ENCODE measurements at places on chromosomes 11 and 22. TPM values are rescaled to one million over a fixed set of nuclear protein-coding genes. Genes with fewer than 3 reads are reported as not detected.

Gene CECR2
- total RNA-seq = 0.44 TPM

Gene IL10RA
- 35.1 TPM for total RNA-seq

Gene ANO9
- 0.51 TPM for total RNA-seq

Gene CLMP
- 201 TPM for total RNA-seq

Gene FOSL1
- 15.2 TPM for total RNA-seq

Gene B3GAT1
- not detected for total RNA-seq

Gene TTC9C
- total RNA-seq = 57.4 TPM

Gene EMID1
- 0.17 TPM for total RNA-seq

Gene CSNK2A3
- total RNA-seq = 0.88 TPM

Gene UCP2
- 126 TPM for total RNA-seq

Gene GLYAT
- total RNA-seq = 2.4 TPM

Gene LUZP2
- not detected for total RNA-seq

Gene MAPK8IP1
- total RNA-seq = 2.2 TPM

Gene PAX6
- total RNA-seq = not detected

Gene FIBP
- 43.8 TPM for total RNA-seq

Gene BLID
- total RNA-seq = 0.66 TPM

Gene LRRC32
- total RNA-seq = 93.6 TPM

Gene MUC5B
- not detected for total RNA-seq

Gene EFCAB6
- total RNA-seq = 2.2 TPM

Gene NAALAD2
- total RNA-seq = 17.4 TPM

Gene VPS26B
- total RNA-seq = 38.6 TPM

Gene MICALL1
- 9.7 TPM for total RNA-seq

Gene GDPD5
- total RNA-seq = 96.8 TPM

Gene MPEG1
- total RNA-seq = 28.3 TPM

Gene ACAT1
- total RNA-seq = 199 TPM

Gene NCR3LG1
- 3.1 TPM for total RNA-seq

Gene NECTIN1
- total RNA-seq = 3.2 TPM

Gene C11orf86
- not detected for total RNA-seq

Gene FGF19
- not detected for total RNA-seq

Gene USP28
- 15.3 TPM for total RNA-seq

Gene OR2AG2
- not detected for total RNA-seq

Gene GGTLC3
- total RNA-seq = not detected

Gene PAMR1
- total RNA-seq = 2.6 TPM

Gene KCTD14
- total RNA-seq = 0.82 TPM

Gene MS4A6A
- 515 TPM for total RNA-seq

Gene ST3GAL4
- 26.9 TPM for total RNA-seq

Gene RCOR2
- total RNA-seq = not detected

Gene CARD18
- not detected for total RNA-seq

Gene KIF18A
- 1.9 TPM for total RNA-seq
